ENCODE measurements at places on chromosomes 12 and 14.

GRCh38 chr14:68233101-68233784 is 413.7 kb downstream of the RAD51B start:
- no peak for DNase-seq

GRCh38 chr12:88172844-88173407 is 30.8 kb downstream of the TMTC3 start:
- no peak for DNase-seq

- no peak for DNase-seq
Measured at GRCh38 chr12:128637642-128638606, 185.8 kb downstream of the SLC15A4 start.

- no peak for DNase-seq
Measured at GRCh38 chr12:121872546-121873215, 14.0 kb upstream of the HPD start.

GRCh38 chr14:94485944-94486841 is 10.2 kb upstream of the SERPINA9 start:
- DNase-seq: no peak

DNA sequence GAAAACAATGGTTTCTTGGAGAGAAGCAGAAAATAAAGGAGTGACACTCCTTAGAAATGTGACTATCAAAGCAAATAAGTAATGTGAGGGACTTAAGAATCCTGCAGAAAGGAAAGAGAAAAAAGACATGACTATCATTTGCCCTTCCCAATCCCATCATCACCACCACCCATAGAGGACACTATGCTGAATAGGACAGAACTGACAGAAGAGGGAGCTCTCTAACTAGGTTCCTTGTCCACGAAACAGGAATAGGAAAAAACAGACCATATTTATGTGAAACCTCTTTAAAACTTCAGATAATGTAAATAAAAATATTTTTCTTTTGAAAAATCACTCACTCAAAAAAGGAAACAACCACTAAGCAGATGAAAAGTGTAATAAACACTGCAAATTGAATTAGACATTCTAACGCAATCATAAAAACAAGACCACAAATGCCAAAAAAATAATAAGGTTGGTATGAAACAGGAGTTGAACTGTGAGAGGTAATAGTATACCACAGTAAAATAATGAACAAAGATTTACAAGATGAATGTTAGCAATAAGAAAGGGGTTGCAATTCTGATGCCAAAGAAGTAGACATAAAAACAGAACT is 24.1 kb downstream of the KLRD1 start:
- DNase-seq: no peak
